ENCODE measurements at places on chromosomes 1 and 21.

DNA sequence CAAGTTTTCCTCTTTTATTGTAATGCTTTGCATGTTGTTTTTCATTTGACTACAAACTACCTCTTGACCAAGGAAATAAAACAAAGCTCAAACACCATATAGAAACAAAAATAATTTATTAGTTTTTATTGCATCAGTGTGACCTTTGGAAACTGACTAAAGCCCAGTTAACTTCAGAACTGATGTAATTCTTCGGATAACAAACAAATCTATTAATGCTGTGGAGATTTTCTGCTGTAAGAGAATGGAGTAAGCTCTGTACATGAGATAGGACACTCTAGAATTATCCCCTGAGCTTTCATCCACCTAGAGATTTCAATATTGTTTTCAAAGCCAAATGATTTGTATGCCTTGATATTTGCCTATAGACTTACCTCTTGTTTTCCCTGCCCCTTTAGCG lies 154.0 kb upstream of the KCNK2 start:
- no peak for DNase-seq

- DNase-seq = no peak
Observed at GRCh38 chr1:202643397-202644218, 66.6 kb downstream of the SYT2 start.

DNA sequence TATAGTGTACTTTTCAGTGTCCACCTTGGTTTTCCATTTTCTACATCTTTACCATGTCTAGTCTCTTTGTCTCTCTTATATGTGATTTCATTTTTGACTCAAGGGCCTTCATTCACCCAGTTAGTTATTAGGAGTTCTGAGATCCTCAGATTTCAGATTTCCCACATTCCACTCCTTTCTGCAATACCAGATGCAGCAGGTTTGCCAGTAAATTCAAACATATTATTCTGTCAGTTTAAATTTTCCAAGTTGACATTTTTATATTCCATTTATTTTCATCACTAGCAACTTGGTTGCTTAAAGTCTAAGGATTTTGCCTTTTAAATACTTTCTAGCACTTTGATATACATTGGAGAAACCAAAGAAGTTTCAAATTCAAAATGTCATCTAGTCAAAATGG lies 42.4 kb downstream of the ABL2 start:
- no peak for DNase-seq

GRCh38 chr1:203559523-203559922 lies 65.6 kb downstream of the OPTC start:
- DNase-seq = no peak

- peak; percentile 49 for DNase-seq
Observed at GRCh38 chr1:230868736-230869385, 540 bp upstream of the C1orf198 start.

- no peak for DNase-seq
Observed at GRCh38 chr1:165011991-165012531, 344.5 kb downstream of the LMX1A start.

GRCh38 chr1:12596007-12596821 lies 21.8 kb downstream of the DHRS3 start:
- DNase-seq = peak; percentile 87

DNA sequence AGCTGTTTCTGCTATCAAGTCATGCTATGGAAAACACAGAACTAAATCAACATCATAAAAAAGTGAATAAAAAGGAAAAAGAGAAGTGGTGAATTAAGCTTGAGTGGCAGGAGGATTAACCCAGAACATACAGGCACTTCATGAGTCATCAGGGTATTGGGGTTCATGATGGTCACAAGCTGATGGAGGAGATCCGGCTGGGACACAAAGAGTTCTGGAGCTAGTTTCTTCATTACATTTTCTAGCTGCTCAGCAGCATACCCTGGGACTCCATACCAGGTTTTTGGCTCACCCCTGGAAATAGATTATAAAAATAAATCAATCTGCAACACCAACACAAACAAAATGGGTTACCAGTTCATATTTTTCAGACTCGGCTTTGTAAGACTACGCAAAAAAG lies 42.5 kb upstream of the SYT2 start:
- no peak for DNase-seq

DNA sequence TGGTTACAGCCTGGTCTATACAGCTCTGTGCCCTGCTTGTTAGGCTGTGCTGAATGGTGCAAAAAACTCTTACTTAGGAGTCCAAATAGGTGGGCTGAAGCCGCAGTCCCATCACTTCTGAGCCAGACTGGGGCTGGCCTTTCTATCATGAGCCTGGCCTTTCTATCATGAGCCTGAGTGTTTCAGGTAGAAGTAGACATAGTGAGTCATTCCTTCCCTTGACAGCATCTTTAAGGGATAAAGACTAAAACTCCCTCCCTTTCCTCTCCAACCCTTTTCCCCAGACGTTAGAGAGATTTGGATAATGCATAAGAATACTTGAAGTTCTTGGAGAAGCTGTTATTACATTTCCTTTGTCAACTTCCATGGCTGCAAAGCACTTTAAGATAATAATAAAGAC lies 46.5 kb upstream of the PARP1 start:
- no peak for DNase-seq

DNA sequence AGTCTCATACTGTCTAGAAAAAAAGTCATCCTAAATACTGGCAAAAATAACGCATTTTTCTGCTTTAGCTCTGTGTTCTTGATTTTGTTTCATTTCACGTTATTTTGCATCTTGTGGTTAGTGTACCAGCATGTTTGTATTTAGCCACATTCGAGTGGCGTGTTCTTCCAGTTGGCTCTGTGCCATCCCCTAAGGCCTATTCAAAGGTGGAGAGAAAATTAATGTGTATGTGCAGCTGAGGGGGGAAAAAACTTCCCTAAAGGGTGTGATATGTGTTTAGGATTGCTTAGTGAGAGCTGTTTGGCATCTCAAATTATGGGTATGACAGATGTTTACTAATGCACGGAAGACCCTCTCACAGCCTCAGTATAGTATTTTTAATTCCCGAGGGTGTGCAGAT lies 12.1 kb downstream of the DNAJC16 start:
- DNase-seq = no peak

DNA sequence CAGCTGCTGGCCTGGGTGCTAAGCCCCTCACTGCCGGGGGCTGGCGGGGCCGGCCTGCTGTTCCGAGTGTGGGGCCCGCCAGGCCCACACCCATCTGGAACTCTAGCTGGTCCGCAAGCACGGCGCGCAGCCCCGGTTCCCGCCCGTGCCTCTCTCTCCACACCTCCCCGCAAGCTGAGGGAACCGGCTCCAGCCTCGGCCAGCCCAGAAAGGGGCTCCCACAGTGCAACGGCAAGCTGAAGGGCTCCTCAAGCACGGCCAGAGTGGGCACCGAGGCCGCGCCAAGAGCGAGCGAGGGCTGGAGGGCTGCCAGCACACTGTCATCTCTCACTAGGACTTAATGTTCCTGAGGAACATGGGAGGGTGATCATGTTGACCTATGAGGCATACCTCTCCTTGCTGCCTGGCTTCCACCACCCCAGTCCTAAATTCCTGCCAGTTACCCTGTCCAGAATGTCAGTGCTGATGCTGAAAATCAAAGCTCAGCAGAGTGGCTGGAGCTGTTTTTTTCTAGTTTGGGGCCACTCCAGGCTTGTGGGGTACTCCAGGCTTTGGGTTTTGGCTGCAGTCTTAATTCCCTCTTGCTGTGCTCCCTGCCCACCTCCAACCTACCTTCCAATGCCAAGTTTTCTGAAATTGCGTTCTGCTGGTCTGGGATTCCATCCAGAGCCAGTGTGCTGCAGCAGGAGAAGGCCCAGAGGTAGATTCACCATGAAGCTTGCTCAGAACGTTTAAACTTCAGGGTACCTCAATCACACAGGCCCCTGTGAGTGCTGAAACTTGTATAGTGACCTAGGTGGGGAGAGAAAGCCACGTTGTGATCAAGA lies 44.2 kb upstream of the LPGAT1 start:
- DNase-seq = no peak

DNA sequence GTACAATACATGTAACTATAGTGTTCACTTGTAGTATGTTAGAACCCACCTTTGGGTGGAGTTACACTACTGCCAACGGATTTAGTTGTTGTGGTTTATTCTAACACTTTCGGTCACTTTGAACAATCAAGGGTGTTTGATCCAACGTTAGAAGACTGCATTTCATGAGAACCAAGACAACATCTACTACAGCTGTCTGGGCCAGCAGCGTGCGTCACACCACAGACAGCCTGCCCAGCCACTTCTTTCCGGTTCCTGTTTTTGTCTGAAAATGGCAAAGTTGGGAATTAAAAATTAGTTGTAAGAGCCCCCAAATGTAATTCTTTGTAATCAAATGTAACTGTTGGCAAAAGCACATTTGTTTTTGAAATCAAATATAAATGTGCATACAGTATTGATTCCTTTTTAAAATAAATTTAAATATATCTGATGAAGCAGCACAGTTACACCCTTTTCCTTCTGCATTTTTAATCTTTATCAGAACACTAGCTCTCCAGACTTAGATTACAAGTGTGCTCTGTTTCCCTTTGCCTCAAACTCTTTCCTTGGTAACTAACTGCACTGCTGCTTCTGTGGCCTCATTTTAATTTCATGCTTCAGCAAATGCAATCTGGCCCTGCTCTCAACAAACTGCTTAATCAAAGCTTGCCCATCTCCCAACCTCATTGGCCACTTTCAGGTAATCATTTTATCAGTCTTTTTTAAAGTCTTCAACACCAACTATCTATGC lies 86.6 kb upstream of the DPH5 start:
- no peak for DNase-seq

DNA sequence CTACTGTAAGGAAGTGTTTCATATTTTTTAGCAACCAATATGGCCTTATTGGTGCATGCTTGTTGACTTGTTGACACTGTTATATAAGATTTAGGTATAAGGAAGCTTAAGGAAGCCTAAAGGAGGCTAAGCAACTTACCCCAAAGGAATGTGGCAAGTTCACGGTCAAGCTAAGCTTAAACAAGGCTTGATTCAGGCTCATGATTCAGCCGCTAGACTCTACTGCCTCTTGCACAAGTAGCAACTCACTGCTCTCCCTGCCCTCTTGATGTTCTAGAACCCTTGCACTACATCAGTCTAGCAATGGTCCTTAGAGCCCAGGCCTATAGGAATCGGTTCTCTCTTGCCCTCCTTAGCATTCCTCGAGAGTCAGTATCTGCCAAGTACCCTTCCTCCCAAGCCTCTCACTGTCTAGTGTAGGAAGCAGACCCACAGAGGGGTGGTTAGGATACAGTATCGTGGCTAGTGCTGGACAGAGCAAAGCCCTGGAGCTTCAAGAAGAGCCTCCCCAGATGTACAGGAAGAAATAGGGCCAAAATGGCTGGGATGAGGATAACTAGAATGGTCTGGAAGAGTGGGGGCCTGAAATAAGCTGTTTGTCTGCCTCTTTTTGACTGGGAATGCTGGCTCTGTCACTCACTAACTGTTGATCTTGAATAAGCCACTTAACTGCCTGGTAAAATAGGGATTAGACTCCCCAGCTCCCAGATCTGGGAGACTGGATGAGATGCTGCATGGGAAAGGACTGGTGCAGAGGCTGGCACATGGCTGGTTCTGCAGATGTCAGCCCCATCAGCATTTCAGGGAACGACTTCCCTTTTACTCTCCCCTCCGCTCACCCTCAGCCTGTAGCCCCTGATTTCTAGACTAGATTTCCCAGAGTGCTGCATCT lies 122.2 kb downstream of the NAV1 start:
- no peak for DNase-seq

- no peak for DNase-seq
Observed at GRCh38 chr1:236101233-236102200, 36.6 kb upstream of the NID1 start.

DNA sequence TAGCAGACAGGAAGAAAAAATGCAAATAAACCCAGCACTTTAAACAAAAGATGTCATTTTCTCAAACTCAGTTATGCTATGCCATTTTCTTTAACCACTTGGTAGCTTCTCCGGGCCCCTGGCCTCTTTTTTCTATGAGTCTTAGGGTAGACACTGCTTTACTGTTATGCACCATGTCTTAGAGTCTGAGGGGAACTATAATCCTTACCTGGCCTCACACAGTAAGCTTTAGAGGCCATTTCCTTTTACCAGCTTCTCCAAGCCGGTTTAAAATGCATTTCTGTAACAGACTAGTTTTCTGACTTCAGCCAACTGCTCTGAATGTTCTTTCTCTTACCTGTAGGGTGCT lies 73.7 kb upstream of the EDEM3 start:
- DNase-seq = no peak

DNA sequence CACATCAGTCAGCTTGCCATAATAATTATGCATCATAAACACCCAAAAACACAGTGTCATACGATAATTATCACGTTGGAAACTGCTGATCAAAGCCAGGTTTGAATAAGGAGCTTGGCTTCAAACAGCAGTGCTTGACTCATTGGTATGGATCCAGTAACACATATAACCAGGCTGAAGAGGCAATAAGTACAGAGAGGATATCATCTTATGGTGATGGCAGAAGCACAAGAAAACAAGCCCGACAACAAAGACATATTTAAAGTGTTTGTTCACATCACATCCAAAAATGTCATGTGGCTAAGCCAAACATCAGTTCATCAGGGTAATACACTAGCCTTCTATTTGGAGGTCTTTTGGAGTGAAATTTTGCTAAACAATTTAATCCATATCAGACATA lies 389.7 kb downstream of the NCAM2 start:
- no peak for DNase-seq

DNA sequence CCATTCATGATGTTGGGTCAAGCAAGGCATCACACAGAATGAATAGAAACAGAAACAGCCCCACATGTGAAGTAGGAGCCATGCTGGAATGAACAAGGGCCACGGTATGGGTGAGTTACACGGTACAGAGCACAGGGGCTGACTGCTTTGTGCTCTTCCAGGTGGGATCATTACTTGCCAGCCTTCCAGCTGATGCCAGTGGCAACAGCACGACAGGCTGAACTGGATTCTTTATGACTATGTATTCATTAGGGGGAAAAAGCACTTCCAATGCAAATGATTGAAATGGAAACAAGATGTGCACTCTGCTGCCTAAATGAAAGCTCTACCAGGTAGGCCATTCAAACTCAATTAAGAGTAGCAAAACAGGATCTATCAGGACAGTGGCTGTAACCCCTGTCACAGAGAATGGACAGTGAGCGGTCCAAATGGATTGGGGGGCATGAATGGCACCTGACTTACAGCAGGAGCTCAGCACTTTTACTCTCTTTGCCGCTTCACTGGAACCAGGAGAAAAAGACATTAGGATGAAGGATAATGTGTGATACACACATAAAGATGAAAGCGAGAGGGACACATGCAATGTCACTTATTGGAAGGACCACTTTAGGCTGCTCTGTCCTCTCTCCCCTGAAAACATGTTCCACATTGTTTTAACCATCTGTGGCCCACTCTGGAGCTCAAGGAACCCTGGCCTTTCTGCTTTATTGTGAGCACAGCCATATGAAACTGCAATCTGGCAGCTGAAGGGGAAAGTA lies 23.4 kb upstream of the IRF2BP2 start:
- DNase-seq = no peak
